ENCODE measurements at places on chromosomes 7 and 10.

DNA sequence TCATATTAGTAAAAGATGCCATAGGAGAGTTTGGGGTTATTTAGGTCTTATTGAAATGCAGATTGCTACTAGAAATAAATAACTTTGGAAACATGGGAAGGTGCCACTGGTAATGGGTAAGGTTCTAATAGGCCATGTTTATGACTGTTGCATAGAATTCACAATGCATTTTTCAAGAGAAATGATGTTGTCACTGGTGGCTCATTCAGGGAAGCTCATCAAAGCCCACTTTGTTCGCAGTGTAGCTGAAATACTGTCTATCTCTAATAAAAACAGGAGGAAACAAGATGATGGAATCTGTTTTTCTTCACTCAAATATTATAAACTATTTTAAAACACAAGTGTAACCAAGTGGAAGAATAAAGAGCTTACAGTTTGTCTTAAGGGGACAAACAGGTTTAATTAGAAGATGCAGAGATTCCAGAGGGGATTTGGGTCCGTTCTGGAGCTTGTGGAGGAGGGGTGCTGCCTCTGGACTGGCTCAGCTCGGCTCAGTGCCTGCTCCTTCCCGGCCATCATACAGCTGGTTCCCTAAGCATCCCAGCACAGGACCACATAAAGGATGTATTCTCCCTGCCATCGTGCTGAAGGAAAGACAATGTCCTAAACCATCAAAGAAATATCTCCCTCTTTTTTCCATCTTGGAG lies 20.4 kb downstream of the OPALIN start:
- DNase-seq = no peak

DNA sequence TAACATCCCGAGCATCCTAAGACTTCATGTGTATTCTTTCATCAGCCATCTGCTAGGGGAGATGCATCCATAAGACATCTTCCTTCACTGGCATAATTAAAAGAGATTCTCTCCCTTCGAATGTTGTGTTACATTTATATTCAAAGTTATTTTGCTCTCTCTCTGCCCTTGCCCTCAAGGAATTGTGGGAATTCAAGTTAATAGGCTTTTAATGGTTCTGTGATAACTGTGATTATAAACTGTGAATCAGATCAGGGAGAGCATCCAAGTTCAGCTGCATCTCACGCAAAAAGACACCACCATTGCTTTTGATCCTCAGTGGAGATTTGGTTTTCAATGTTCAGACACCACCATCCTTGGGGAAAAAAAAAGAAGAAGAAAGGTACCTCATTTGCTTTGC lies 9.2 kb upstream of the TEX36 start:
- no peak for DNase-seq

- peak; percentile 32 for DNase-seq
Measured at GRCh38 chr7:55409482-55410225, 44.5 kb downstream of the LANCL2 start.

GRCh38 chr7:138338361-138338760 lies 121.7 kb upstream of the TRIM24 start:
- no peak for DNase-seq

- peak; percentile 87 for DNase-seq
Measured at GRCh38 chr7:118311121-118311836, 86.8 kb downstream of the ANKRD7 start.

Data from Kasumi-1 (cell line).